Activated CD8-positive, alpha-beta T cell treated with anti-CD3 and anti-CD28 coated beads, Interleukin-2, amount 10 ng/mL, durations not matched to agents 7 days and 5 days (primary cell): ENCODE measurements at places on chromosomes 5 and 9. TPM values are rescaled to one million over a fixed set of nuclear protein-coding genes. Genes with fewer than 3 reads are reported as not detected.

Gene SPATA6L
- 0.76 TPM for total RNA-seq

Gene CHSY3
- not detected for total RNA-seq

Gene SV2C
- not detected for total RNA-seq

Gene CARD6
- total RNA-seq: 3.4 TPM

Gene C8G
- 1.5 TPM for total RNA-seq

Gene GAPVD1
- 59.4 TPM for total RNA-seq
